CD4-positive, alpha-beta memory T cell (primary cell): ENCODE measurements at places on chromosomes 6 and 20. TPM values are rescaled to one million over a fixed set of nuclear protein-coding genes. Genes with fewer than 3 reads are reported as not detected.

Gene RAET1E
- polyA plus RNA-seq: not detected

Gene ZC2HC1B
- polyA plus RNA-seq: not detected

Gene TPBG
- 1.6 TPM for polyA plus RNA-seq

Gene LY6G6C
- polyA plus RNA-seq: not detected

Gene TRIM15
- polyA plus RNA-seq: not detected

Gene EPPIN
- polyA plus RNA-seq: not detected

Gene ZSWIM3
- polyA plus RNA-seq: 2.5 TPM

Gene HLA-DQA1
- 4.7 TPM for polyA plus RNA-seq

Gene SLC17A3
- polyA plus RNA-seq: 0.75 TPM

Gene SAMD3
- 69.2 TPM for polyA plus RNA-seq
